ENCODE measurements at places on chromosomes 12 and 14.

- H3K4me3 ChIP-seq, result no peak overlapping the region
- H3K27me3 ChIP-seq, result no peaks in the 10 kb centered on the region
- no peak for DNase-seq
These were observed 190.8 kb downstream of the NUAK1 start for GRCh38 chr12:105947906-105948305.

DNA sequence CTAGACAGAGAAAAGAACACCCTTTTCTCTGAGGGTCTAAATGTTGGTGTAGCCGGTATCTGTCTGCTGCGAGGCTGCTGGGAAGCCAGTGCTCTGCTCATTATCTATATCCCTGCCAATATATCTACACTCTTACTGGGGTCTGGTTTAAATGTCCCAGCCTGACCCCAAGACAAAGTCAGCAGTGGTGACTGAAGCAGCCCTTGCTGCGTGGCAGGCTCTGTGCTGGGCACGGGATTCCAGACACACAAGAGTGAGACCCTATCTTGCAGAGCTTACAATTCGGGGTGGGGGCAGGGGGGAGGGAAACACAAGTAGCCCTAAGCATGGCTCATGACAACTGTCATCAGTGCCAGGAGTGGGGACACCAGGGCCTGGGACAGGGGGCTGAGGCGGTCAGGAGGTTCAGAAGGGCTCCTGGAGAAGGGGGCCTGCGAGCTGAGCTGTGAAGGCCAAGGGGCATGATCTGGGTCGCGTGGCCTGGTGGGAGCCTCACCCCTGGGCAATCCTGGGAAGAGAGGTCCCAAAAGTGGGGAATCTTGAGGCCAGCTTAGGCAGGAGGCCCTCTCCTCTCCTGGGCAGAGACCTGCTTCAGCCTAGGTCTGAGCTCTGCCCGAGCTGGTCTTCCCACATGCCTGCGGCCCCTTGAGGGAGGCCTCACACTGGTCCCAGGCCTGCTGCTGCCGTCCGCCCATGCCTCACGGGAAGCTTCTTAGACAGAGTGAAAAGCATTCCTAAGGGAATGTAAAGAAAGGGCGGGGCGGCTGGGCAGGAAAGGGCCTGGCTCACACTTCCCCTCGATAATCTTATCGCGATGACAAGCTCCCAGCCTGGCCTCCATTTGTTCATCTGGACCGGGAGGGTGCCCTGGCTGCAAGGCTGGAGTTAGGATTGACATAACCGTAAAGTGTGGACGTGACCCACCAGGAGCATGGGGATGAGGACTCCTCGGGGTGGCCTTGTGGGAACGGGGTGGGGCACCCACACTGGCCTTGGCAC, 7.3 kb upstream of the RCOR1 start:
- H3K27ac ChIP-seq, result no peak overlapping the region
- H3K36me3 ChIP-seq, result no peaks in the 10 kb centered on the region
- no peak overlapping the region for H3K4me3 ChIP-seq
- DNase-seq, result no peak
- peaks cover under 1% of the 10 kb centered on the region for H3K4me1 ChIP-seq

DNA sequence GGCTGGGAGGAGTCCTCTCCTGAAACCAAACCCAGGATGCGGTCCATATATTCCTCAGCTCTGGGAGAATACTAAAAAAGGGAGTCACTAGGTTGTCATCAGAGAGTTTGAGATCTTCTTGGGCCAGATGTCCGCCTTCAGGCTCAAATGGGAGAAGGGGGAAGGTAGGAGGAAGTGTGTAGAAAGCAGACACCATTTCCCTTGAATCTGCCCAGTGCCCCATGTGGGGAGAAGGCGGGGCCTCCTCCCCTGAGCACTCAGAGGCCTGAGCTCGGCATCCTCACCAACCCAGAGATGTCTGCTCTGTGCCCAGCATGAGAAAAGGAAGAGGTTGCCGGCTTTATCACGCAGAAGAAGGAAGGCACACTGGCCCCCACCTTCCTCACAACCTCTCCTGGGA, 37.3 kb downstream of the LTBP2 start:
- no peak for DNase-seq
- no peak overlapping the region for H3K4me3 ChIP-seq
- H3K27ac ChIP-seq, result peak overlapping the region; percentile 80
- peaks cover 4% of the 10 kb centered on the region for H3K4me1 ChIP-seq
- no peaks in the 10 kb centered on the region for H3K27me3 ChIP-seq

DNA sequence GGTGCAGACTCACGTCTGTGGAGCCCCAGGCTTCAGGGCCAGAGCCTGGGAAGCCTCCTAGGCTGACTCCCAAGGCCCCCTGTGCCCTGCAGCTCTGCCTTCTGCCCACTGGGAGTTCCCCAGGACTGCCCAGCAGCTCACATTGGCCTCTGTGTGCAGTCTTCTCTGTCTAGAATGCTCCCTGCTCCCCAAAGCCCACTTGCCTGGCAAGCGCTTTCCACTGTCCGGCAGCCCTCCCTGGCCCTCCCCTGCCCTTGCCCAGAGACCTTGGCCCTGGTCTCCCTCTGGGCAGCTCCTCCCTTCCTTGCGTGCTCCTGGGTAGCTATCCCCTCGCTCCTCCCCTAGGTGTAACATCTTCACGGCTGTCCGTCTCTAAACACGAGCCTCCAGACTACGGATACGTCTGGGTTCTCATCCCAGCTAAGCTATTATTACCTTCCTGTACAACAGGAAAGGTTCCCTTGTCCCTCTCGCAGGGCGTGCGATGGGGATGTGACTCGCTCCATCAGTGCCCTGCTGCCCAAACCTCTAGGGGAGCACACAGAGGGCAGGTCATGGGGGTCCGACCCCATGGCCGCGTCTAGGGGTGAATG, 325.5 kb upstream of the RTL1 start:
- H3K4me3 ChIP-seq, result no peak overlapping the region
- no peak overlapping the region for H3K27ac ChIP-seq
- H3K4me1 ChIP-seq, result no peaks in the 10 kb centered on the region
- no peaks in the 10 kb centered on the region for H3K36me3 ChIP-seq
- peaks cover 5% of the 10 kb centered on the region for H3K27me3 ChIP-seq
- DNase-seq, result no peak

GRCh38 chr12:52200086-52200780, 8.4 kb upstream of the KRT80 start:
- no peak overlapping the region for H3K27ac ChIP-seq
- H3K4me3 ChIP-seq, result no peak overlapping the region
- H3K4me1 ChIP-seq, result peaks cover 20% of the 10 kb centered on the region
- H3K27me3 ChIP-seq, result no peaks in the 10 kb centered on the region
- DNase-seq, result no peak
- no peaks in the 10 kb centered on the region for H3K36me3 ChIP-seq

DNA sequence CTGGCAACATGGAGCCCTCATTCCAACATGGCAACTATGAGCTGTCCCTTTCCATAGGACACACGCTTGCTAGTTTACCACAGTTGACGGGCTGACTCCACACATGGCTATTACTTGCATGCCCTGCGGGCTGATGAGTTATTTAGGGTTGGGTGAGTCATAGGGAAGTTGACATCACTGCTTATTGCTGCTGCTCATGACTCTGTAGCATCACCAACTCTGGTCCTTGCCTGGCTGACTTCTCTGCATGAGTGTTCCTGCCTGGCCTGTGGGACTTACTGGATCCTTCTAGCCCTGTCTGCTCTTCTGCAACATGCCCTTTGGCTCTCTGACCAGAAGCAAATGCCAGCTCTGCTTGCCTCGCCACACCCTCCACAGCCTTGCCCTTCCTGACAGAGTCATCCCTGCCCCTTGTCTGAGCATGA, 199.5 kb downstream of the ANO6 start:
- peaks cover 60% of the 10 kb centered on the region for H3K36me3 ChIP-seq
- H3K27ac ChIP-seq, result peak overlapping the region; percentile 54
- H3K4me3 ChIP-seq, result no peak overlapping the region

DNA sequence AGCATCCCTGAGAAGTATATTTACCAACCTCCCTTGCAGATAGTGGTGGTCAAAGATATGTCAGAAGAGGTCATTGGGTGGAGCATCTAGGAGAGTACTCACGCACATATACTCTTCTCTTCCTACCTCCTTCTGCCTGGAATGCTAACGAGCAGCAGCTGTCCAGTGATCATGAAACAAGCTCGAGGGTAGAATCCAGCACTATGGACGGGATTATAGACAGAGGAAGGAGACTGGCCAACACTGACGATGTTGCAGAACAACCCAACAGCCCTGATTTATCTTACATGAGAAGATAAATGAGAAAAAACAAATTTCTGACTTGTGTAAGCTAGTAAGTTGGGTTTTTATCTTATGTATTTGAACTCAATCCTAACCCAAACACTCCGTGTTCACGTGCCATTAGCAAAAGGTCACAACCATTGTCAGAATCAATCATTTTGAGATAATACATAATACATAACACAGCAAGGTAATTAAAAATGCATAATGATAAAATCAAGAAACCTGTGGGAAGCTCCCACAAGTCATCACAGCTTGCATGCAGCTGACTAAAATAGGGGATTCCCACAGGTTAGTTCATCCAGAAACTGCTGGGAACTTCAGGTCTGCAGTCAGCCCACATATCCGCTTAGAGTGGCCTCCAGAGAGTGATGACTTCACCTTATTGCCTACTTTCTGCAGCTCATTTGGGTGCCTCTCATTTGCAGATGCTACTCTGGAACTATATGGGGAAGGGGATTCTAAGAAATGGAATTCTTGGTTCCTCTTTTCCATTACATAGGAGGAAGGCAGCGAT, 36.3 kb upstream of the STK38L start:
- no peak for DNase-seq
- H3K36me3 ChIP-seq, result no peaks in the 10 kb centered on the region
- no peak overlapping the region for H3K4me3 ChIP-seq
- H3K4me1 ChIP-seq, result no peaks in the 10 kb centered on the region
- H3K27me3 ChIP-seq, result no peaks in the 10 kb centered on the region
- no peak overlapping the region for H3K27ac ChIP-seq

DNA sequence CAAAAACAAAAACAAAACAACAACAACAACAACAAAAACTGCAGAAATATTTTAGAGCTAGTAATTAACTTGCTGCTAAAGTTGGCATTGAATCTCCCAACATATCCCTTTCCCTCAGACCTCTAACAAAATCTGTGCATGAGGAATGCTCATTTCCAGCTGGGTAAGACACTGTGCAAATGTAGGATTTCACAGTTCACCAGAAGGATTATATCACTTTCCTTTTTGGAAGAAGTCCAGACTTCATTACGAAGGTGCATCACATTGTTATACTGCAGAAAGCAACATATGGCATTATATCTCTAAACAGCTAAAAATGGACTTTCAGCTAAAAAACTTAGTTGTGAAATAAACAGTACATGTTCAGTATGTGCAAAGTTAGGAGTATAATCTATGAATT, 341.8 kb downstream of the FSCB start:
- DNase-seq, result no peak
- H3K36me3 ChIP-seq, result no peaks in the 10 kb centered on the region
- no peaks in the 10 kb centered on the region for H3K27me3 ChIP-seq
- H3K4me3 ChIP-seq, result no peak overlapping the region
- H3K27ac ChIP-seq, result no peak overlapping the region

GRCh38 chr14:23117371-23118020, 1.6 kb downstream of the CEBPE start:
- H3K36me3 ChIP-seq, result no peaks in the 10 kb centered on the region
- no peaks in the 10 kb centered on the region for H3K27me3 ChIP-seq
- DNase-seq, result peak; percentile 62
- peaks cover 17% of the 10 kb centered on the region for H3K4me1 ChIP-seq
- no peak overlapping the region for H3K27ac ChIP-seq
- no peak overlapping the region for H3K4me3 ChIP-seq

DNA sequence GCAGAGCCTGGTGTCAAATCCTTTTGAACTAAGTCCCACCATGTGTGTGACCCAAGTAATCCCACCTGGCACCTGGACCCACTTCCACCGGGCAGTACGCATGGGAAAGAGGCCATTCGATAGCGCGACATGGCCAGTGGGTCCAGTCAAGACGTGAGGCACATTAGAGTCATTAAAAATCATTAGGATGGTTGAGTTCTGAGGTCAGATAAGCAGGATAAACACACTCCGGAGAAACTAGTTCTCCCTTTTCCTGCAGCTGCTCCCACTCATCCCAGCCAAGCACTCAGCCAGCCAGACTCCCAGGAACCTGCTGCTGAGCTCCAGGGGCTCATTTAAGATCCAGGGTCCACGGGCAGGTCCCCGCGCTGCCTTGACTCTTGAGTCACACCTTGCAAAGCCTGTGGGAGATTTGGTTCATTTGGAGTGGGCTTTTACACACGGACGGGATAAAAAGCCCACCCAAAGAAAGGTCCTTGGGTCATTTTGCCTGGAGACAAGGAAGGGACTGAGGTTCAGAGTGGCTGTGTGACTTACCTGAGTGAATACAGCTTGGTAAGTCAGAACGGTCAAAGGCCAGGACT, 313.9 kb downstream of the BCL11B start:
- peaks cover 12% of the 10 kb centered on the region for H3K27me3 ChIP-seq
- H3K27ac ChIP-seq, result no peak overlapping the region
- no peaks in the 10 kb centered on the region for H3K4me1 ChIP-seq
- no peak for DNase-seq

DNA sequence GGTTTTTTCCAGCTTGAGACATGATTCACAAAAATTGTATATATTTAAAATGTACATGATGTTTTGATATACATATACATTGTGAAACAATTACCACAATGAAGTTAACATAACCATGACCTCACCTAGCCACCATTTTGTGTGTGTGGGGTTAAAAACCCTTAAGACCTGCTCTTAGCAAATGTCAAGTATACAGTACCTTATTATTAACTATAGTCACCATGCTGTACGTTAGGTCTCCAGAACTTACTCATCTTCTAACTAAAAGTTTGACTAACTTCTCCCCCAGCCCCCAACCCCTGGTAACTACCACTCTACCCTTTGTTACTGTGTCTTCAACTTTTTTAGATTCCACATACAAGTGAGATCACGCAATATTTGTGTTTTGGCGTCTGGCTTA, 52.6 kb downstream of the EIF2S3B start:
- no peaks in the 10 kb centered on the region for H3K27me3 ChIP-seq
- H3K27ac ChIP-seq, result no peak overlapping the region
- H3K36me3 ChIP-seq, result no peaks in the 10 kb centered on the region
- DNase-seq, result no peak

DNA sequence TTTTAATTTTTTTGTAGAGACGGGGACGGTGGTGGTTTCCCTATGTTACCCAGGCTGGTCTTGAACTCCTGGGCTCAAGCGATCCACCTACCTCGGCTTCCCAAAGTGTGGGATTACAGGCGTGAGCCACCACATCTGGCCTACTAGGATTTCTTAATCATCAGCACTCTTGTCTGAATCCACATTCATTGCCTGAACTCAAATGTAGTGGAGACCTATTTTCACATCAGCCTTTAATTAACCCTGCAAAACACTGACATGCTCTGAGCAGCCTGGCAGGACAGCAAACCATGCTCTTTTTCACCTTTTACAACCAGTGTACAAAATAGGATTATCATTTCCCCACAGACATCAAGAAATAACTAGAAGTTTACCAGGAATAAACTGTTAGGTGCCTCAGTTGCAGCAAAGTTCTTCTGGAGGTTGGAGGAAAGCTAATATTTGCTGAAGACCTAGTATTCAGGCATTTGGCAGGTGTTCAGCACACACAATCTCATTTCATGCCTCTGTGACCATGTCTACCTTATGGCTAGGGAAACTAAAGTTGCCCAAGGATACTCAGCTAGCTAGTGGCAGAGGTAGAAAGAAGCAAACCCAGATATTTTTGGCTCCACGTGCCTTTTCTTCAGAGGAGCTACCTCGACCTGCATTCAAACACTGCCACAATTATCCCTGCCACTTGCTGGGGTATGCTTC, 37.7 kb downstream of the CFL2 start:
- no peak overlapping the region for H3K4me3 ChIP-seq
- no peaks in the 10 kb centered on the region for H3K36me3 ChIP-seq
- no peak overlapping the region for H3K27ac ChIP-seq
- no peak for DNase-seq
- H3K4me1 ChIP-seq, result no peaks in the 10 kb centered on the region

- no peaks in the 10 kb centered on the region for H3K36me3 ChIP-seq
- DNase-seq, result peak; percentile 96
- H3K27me3 ChIP-seq, result no peaks in the 10 kb centered on the region
- H3K4me3 ChIP-seq, result no peak overlapping the region
- H3K4me1 ChIP-seq, result peaks cover 55% of the 10 kb centered on the region
These were observed 58.7 kb upstream of the NCOR2 start for GRCh38 chr12:124625867-124626675.

Measured in tibial artery (tissue), 4 donors.